GM12891 (cell line): ENCODE measurements at places on chromosomes 16 and 17.
A peak's percentile ranks its signal among the peaks of the same experiment; 100 is the strongest.

DNA sequence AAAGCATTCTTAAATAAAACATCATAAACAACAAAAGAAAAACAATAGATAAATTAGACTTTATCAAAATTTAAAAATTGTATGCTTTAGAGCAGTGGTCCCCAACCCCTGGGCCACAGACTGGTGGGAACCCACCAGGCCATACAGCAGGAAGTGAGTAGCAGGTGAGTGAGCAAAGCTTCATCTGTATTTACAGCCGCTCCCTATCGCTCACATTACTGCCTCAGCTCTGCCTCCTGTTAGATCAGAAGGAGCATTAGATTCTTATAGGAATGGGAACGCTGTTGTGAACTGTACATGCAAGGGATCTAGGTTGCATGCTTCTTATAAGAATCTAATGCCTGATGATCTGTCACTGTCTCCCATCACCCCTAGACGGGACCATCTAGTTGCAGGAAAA is 51.5 kb downstream of the GNAO1 start:
- no peak for DNase-seq

GRCh38 chr16:88087517-88087877 is 136.3 kb downstream of the BANP start:
- no peak for DNase-seq

- DNase-seq: no peak
Measured at GRCh38 chr16:9054460-9054859, 37.0 kb upstream of the HAPSTR1 start.

GRCh38 chr17:47622180-47622549 is 27.6 kb upstream of the KPNB1 start:
- no peak for DNase-seq

DNA sequence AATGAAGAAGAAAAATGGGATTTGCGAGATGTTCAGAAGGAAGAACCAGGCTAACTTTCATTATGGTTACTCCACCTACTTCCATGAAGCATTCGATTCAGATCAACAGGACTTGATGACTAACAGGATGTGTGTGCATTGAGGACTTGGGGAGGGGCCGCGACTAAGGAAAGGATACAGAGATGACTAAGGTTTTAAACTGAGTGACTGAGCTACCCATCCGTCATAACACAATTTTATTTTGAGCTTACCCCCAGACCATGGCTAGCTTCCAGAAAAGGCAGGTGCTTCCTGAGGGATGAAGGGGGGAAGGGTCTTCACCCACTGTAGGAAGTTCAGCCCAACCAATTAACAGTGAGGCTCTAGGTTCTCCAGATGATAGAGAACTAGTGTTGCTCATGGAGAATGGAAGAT is 2.5 kb upstream of the CDYL2 start:
- no peak for DNase-seq

DNA sequence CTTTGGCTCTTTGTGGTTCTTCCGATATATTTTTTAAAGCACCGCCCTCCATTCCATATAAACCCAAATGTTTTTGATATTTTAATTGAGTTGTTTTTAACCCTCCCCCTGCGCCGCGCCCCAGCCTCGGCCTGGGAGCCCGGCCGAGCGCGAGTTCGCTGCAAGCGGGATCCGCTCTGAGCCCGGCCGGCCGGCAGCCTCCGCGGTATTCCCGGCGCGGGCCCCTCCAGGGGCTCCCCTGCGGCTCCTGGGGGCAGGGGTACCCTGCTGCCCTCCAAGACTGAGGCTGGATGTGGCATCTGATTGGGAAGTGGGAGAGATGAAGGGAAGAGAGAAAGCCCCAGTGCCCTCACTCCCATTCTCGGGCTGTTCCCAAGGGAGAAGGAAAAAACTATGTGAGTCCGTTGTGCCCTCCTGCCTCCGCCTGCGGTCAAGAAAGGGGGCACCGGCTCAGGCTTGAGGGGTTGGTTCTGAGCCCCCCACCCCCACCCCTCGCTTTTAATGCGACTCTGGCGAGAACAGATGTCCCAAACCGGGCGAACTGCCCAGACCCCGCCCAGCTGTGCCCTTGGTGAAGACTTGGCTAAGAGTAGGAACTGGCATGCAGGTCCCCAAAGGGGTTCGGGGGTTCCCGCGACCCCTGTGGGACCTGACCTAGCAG is 8.6 kb downstream of the NEUROD2 start:
- no peak for DNase-seq

DNA sequence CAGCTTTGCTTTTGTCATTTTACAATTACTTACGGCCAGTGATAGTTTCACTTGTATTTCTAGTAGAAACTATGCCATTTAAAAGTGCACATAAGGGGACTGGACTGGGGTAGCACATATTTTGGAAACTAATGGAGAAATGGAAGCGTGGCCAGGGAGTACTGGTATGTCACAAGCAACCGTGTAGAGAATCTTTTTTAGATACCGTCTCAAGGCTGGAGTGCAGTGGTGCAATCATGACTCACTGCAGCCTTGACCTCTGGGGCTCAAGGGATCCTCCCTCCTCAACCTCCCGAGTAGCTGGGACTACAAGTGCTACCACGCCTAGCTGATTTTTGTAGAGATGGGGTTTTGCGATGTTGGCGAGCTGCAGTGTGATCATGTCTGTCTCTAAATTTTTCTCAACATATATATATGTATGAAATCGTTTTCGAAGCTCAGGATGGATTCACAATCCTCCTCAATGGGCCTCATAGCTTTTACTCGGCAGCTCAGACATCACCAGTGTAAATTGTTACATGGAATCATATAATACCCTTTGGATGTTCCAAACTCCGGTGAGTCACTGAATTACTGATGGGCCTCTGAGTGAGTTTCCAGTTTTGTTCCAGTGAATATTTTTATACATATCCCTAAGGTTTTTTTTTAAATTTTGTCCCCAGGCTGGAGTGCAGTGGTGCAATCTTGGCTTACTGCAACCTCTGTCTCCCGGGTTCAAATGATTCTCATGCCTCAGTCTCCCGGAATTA is 51.7 kb downstream of the ZNF778 start:
- no peak for DNase-seq

- DNase-seq: no peak
Measured at GRCh38 chr17:10201680-10202079, 3.3 kb upstream of the GAS7 start.

- DNase-seq: no peak
Measured at GRCh38 chr17:51355441-51356410, 95.4 kb downstream of the UTP18 start.

GRCh38 chr16:86959729-86960128 is 357.5 kb downstream of the C16orf95 start:
- no peak for DNase-seq

GRCh38 chr17:16912021-16912962 is 59.6 kb downstream of the TNFRSF13B start:
- no peak for DNase-seq

DNA sequence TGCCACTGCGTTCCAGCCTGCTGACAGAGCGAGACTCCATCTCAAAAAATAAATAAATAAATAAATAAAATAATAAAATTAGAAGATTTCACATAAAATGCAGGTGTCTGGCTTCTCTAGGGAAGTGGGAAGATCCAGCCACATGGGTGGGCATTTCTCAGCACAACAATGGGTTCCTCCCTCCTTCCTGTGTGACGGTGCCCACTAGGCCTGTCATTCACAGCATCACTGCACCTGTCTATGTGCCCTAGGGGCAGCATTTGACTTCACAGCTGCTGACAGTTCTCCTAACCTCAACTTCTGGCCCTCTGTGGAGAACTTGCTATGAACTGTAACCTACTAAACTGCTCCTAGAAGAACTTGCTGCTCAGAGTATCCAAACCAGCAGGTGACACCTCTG is 3.0 kb downstream of the ABHD15 start:
- DNase-seq: no peak

GRCh38 chr16:53632526-53632925 is 71.1 kb downstream of the RPGRIP1L start:
- DNase-seq: no peak

- peak; percentile 87 for DNase-seq
Measured at GRCh38 chr17:37406635-37407461, at the start of the genes ACACA and TADA2A. Gene ACACA, minus strand, starts transcription at chr17:37406836. Its CDS starts 537 bp downstream, at chr17:37406299. Gene TADA2A, plus strand, starts transcription at chr17:37406886. Its CDS starts 4,480 bp downstream, at chr17:37411366.

DNA sequence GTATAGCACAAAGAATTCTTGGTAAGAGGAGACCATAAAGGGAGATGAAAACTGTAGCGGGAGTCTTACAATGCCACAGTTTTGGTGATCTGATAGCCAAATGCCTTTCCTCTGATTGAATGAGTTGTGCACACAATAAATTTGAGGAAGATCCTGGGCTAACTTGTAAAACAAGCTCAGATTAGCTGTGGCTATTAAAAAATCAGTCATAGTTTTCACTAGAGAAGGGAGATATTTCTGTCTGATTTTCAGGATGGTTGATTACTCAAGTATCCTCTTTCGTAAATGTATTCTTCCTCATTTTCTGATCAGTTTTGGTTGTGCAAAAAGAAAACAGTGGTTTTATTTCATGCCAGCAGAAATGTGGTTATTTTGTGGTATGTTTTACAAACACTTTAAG is 9.1 kb upstream of the METTL9 start:
- no peak for DNase-seq

GRCh38 chr16:88651276-88651988 is 579 bp upstream of the CYBA start:
- peak; percentile 99 for DNase-seq

DNA sequence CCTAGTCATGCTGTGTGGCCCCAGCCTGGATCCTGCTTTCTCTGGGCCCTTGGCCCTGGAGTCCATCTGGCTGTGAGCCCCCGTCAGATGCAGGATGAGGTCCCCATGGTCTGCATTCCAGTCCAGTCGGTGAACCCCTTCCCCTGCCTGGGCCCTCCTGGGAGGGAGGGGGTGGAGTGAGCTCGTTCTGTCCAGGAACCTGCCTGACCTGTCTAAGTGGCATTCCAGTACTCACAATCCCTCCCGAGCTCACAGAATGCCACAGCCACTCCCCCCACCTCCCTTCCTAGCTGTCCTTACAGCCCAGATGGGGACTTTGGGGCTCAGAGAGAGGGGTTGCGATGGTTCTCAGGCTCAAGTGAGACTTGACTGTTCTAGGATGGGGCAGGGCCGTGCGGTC is 15.5 kb downstream of the SPNS2 start:
- no peak for DNase-seq

GRCh38 chr16:71383054-71383773 is 24.7 kb downstream of the CALB2 start:
- DNase-seq: no peak

- DNase-seq: no peak
Measured at GRCh38 chr16:30488764-30489605, 16.4 kb downstream of the ITGAL start.

GRCh38 chr16:15739950-15740349 is 89.9 kb downstream of the NDE1 start:
- DNase-seq: no peak

- peak; percentile 11 for DNase-seq
Measured at GRCh38 chr16:56041556-56042140, 149.6 kb upstream of the GNAO1 start.

- DNase-seq: no peak
Measured at GRCh38 chr17:75090871-75091854, 3.4 kb downstream of the SLC16A5 start.

DNA sequence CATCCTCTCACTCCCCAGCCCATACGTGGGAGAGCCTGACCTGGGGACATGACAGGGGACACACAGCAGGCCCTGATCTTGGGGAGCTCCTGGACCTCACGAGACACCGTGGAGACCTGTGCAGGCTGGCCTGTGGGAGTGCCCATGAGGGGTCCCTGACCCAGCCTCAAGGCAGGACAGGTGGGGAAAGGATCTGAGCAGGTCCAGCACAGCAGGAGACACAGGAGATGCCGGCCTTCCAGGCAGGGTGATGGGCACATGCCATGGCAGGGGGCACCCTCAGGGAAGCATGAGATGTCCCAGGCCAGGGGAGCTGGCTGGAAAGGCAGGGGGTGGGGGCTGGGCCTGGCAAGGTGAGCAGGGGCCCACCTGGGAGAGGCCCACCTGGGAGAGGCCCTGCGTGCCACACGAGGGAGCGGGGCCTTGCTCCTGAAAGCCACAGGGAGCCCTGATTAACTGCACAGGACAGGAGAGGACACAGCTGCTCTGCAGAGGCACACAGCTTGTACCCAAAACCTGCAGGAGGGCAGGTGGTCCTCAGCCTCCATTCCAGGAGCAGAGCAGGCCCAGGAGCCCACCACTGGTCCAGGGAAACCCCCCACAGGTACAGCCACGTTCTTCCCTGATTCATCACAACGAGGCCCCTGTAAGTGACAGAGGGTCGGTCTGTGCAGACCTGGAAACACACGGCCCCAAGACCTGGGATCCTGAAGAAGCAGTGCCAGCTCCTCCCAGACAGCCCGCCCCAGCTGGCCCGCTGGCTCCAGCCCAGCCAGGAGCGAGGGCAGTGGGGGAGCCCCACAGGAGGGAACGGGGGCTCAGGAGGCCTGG is 26.6 kb upstream of the KRT17 start:
- no peak for DNase-seq

GRCh38 chr17:68519911-68520310 is 7.7 kb downstream of the PRKAR1A start:
- DNase-seq: no peak

GRCh38 chr17:42997390-42997983 is 732 bp upstream of the RPL27 start:
- DNase-seq: no peak

DNA sequence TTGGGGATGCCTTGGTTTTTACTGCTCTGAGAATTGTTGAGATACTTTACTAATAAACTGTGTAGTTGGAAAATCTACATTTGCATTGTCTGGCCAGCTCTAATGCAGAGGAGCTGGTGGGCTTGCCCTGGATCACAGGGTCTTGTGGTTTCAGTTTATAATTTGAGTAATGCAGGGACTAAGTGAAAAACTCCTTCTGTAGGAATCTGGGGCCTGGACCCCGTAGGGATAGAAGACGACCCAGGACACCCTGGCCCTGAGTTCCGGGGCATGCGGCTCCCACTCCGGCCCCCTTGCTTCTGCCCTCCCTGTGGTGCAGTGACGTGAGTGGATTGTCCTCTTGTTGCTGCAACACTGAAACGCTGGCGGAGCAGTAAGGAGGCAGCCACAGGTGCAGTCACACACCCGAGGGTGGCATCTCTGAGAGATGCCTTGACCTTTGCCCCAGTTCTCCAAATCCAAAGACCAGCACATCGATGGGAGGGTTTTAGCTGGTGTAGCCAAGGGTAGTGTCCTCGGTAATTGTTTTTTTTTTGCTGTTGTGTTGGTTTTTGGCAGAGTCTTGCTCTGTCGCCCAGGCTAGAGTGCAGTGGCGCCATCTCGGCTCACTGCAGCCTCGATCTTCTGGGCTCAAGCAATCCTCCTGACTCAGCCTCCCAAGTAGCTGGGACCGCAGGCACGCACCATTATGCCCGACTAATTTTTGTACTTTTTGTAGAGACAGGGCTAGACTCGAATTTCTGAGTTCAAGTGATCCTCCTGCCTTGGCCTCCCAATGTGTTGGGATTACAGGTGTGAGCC is 2.6 kb upstream of the RPL13 start:
- DNase-seq: no peak

- no peak for DNase-seq
Measured at GRCh38 chr16:30619638-30620037, 9.4 kb upstream of the ZNF689 start.

DNA sequence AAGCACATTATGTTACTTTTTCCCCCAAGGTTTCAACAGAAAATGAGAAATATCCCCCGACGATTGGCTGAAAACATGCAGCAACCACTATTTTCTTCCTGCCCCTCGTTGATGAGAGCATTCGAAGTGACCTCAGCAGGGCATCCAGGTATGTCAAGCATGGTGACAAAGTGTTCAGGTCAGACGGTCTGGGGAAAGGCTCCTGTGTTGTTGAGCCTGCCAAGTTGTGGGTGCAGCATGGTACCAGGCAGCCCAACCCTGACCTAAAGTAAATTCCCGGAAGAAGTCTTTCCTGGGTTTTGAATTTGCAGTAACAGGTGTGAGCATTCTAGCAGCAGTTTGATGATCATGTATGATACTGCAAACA is 51.7 kb upstream of the SEC14L1 start:
- DNase-seq: no peak
